ENCODE measurements at places on chromosomes 6 and 20. TPM values are rescaled to one million over a fixed set of nuclear protein-coding genes. Genes with fewer than 3 reads are reported as not detected.
A peak's percentile ranks its signal among the peaks of the same experiment; 100 is the strongest.

GRCh38 chr6:35291491-35291890 is 6.1 kb upstream of the DEF6 start:
- no peak for DNase-seq

Gene PPIL4
- total RNA-seq = 12.8 TPM

GRCh38 chr6:53717566-53717965 is 52.0 kb upstream of the KLHL31 start:
- DNase-seq = peak; percentile 24

DNA sequence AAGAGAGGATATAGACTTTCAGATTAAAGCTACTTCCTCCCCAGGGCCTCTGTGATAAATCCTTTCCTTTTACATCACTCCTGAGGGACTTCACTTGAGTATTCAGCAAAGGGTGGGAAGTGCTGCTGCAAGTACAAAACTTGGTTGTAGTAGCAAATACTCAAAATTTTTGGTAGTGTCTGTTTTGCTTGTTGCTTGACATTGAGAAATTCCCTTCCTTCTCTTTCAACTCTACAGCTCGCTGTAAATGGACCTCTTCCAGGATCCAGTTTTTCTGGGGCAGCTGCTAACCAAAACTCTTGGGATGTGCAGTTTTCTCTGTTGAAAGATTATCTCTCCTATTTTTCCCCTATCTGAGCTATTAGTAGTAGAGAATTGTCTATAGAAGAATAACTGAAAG is 472.0 kb downstream of the CD109 start:
- no peak for DNase-seq

Gene ENPP5
- total RNA-seq = 0.04 TPM

Gene ZSCAN16
- total RNA-seq = 8.1 TPM

Gene ID4
- 1.4 TPM for total RNA-seq

Gene PERP
- 42.5 TPM for total RNA-seq

- DNase-seq = no peak
Observed at GRCh38 chr6:148520109-148520841, 177.6 kb downstream of the SASH1 start.

Gene PTCRA
- total RNA-seq = not detected

Gene AIF1
- total RNA-seq = not detected

- DNase-seq = peak; percentile 69
Observed at GRCh38 chr6:51098791-51099190, 280.1 kb downstream of the TFAP2B start.

Gene MOXD1
- 5.0 TPM for total RNA-seq

- no peak for DNase-seq
Observed at GRCh38 chr6:32459781-32460424, 20.2 kb downstream of the HLA-DRA start.

DNA sequence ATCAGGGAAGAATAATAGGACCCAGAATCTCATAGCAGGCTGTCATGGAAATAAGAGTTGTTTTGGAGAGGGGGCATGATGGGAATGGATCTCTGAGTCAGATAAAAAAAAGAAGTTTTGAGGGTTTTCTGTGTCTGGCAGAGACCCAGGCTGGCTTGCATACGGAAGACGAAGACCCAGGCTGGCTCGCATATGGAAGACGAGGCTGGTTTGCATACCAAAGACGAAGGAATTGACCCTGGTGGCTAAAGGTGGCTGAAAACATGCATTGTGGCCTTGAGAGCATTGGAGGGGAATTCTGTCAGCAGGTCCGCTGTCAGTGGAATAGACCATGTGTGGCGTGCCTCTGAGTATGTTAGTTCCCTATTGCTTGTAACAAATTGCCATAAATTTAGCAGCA is 335.1 kb downstream of the BTBD3 start:
- no peak for DNase-seq

DNA sequence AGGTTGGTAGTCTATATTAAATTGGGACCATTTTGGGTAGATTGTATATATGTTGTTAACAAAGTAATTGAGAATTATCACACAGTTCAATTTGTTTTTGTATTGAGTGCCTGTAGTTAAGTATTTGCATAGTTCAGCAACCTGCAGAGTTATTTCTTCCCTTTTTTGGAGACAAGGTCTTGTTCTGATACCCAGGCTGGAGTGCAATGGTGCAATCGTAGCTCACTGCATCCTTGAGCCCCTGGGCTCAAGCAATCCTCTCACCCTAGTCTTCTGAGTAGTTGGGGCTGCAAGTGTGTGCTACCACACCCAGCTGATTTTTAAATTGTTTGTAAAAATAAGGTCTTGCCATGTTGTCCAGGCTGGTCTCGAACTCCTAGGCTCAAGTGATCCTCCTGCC is 250.5 kb downstream of the UTRN start:
- no peak for DNase-seq

DNA sequence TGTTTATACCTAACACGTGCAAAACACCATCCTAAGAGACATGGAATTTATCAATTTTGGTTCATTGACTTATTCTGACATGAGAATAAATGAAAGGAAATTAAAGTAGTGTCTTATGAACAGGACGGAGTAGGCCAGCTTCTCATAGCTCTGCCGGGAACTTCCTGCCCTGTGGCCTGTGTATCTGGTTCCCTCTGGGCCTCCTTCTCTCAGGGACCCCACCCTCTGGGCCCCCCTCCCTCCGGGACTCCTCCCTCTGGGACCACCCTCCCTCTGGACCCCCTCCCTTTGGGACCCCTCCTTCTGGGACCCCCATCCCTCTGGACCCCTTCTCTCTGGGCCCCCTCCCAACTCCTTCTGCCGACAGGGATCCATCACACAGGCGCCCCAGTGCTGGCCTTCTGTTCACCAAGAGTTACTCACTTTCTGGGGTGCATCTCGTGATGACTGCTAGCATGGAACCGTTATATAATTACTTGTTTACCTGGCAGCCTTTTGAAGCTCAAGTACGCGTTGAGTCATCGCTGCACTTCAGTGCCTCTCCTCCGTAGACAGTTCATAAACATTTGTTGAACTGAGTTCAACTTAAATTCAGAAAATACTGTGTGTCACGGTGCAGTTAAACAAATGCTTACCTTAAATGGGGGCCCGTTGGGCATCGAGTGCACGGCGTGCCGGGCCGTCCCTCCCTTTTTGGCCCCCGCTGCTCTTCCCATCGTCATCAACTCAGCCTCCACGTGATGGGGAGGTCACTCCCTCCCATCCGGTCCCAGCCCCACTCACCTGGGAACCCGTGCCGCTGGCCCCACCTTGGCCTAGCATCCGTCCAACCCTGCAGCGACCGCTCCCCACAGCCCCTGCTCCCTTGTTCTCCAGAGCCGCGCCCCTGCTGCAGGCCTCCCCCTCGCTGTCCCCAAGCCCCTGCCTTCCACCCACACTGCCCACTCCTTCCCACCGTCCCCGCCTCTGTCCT is 8.1 kb downstream of the CCR6 start:
- DNase-seq = no peak

Gene SIGLEC1
- total RNA-seq = not detected

GRCh38 chr6:82376636-82377035 is 13.0 kb downstream of the TPBG start:
- no peak for DNase-seq

Gene LAMA5
- total RNA-seq = 308 TPM

DNA sequence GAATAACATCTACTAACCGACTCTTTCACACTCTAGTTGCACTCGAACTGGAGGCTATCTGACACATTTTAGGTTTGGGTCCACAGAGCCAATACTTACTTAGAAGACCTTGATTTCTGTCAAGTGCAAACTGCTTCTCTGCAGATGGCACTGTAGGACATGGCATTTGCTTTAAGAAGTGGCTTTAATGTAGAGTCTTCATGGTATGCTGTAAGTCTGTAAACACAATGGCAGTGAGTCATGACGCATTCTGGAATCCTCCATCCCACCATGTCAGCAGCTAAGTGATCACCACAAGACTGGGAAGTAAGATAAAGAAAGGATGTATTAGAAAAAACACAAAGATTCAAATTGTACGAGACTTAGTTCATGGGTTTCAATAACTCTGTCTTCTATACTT is 377.0 kb upstream of the NOX3 start:
- DNase-seq = peak; percentile 50

DNA sequence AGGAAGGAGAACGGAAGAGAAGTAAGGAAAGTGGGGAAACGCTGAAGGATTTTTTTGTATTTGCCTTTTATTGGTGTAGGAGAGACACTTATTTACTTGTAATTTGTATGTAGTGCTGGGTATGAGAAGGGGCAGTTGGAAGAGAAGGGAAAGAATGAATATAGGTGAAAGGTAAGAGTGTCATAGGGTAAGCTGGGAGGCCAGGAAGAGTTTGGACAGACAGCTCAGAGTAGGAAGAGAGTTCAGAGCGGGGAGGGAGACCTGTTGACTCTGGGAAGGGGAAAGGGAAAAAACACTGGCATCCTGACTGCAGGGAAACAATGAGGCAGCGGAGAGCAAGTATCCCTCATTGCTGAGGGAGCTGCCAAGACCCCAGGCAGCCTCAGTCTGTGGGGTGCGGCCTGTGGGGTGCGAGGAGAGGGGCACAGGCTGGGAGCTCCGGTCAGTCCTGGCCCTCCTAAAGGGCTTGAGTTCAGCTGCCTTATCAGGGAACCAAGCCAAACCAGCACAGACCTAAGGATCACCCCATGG is 3.1 kb downstream of the TRAF3IP2 start:
- DNase-seq = no peak

Gene CNR1
- not detected for total RNA-seq

Gene SOBP
- total RNA-seq = 0.17 TPM

Gene FOXQ1
- total RNA-seq = 7.5 TPM

DNA sequence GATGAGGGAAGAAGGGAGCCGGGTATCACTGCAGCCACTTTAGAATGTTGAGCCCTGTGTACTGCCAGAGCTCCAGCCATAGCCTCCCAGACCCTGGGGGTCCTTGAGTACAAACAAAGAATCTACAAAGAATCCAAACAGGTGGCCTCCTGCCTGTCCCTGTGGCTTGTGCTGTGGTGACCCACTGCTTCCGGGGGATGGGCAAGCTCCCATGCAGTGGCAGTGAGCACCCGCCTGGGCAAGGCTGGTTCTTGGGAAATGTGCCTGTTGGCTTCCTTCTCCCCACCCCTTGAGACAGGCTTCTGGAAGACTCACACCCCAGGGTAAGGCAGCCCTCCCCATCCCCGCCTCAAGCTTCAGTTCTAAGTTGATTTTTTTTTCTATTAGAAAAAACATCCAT is 13.9 kb downstream of the SIRPA start:
- DNase-seq = no peak

DNA sequence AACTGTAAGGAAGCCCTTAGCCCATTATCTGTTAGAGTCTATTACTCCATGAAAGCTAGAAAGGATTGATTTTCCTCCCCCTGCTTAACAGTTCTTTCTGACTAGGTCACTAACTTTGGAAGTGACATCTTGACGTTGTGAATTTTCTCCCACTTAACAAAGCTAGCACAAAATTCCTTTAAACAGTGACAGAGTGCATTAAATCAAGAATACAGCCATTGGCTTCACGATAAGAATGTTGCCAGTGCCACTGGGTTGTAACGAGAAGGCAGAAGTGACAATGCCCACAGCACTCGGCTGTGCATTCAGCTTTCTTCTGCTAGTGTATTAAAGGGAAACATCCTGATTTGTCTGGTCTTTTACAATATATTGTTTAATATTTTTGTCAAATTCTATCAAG is 182.7 kb upstream of the DTNBP1 start:
- DNase-seq = no peak

- DNase-seq = no peak
Observed at GRCh38 chr20:19435821-19436220, 223.4 kb downstream of the SLC24A3 start.

Gene MTFR2
- 6.2 TPM for total RNA-seq

DNA sequence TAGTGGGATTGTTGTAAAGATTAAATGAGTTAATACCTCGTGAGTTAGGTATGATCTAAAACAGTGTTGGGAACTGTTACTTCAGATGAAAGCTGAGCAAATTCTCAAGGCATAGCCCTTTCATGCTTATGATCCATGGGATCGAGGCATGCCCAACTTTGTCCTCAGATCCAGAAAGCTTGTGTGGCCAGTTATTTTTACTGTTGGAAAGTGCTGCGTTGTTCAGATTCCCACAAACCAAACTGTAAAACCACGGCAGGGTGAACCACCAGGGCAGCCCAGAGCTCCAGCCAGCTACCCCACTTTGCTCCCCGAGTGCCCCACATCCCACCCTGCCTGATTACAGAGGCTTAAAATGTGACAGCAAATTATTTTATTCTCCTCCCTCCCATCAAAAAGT is 139.3 kb upstream of the RIN2 start:
- no peak for DNase-seq

Gene NUP153
- 48.3 TPM for total RNA-seq

Gene LBP
- not detected for total RNA-seq

DNA sequence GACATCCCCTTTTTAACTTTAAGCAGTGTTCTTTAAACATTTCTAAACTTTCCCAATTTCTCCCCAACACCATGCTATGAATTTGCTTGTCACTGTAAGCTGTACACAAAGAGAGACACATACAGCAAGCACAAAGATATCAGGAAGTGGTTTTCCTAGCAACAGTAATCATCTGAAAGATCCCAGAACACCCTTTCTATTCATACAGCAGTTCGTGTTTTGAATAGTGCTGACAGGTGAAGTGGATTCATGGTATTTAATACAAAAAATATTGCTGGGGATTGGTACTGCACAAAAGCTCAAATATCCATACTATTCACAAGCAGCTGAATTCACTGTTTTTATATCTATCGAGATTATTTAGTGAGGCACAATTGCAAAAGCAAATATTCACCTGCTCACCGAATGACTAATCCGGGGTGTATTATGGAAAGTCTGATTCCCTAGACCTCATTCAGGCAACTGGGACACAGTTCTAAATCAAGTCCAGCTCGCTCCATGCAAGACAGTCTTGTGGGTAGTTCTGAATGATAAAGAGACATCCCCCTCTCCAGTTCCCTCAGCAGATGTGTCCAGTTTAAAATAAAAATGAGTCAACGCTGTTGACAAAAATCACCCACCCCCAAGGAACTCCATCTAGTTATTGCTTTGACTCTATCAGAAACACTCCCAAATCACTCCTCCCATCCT is 107.1 kb upstream of the TSHZ2 start:
- DNase-seq = no peak

DNA sequence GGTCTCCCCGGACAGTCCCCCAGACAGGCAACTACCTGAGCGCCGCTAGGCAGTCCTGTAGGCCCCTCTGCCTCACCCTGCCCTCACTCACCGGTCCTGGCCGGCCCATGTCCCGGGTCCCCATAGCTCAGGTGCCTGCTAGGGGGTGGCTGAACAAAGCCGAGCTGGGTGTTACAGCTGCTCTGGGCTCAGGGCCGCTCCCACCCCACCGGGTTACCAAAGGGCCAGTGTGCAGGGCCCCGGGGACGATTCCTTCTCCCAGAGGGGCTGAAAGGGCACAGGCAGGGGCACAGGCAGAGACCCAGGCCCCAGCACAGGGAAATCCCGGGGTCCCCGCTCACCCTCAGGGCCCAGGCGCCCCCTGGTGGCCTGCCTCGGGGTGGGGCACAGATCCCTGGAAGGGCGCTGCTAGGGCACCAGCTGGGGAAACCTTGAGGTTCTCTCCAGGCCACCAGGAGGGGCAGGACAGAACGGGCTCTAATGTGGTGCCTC is 118.4 kb downstream of the GRM4 start:
- DNase-seq = peak; percentile 54

Gene AHCY
- 267 TPM for total RNA-seq

GRCh38 chr6:42177514-42178364 is 4.6 kb downstream of the GUCA1A start:
- no peak for DNase-seq

Data from PC-3 (cell line).